ENCODE measurements at places on chromosomes 2 and 18. TPM values are rescaled to one million over a fixed set of nuclear protein-coding genes. Genes with fewer than 3 reads are reported as not detected.

KCNIP3 gene
- 1.7 TPM for total RNA-seq

SOX11 gene
- 2.1 TPM for total RNA-seq

MSGN1 gene
- total RNA-seq = not detected

GRB14 gene
- 0.26 TPM for total RNA-seq

TTL gene
- total RNA-seq = 28.2 TPM

OTX1 gene
- total RNA-seq = 0.17 TPM

- peak; percentile 96 for DNase-seq
Observed at GRCh38 chr2:113894156-113894743, 4.4 kb downstream of the ACTR3 start.

DNA sequence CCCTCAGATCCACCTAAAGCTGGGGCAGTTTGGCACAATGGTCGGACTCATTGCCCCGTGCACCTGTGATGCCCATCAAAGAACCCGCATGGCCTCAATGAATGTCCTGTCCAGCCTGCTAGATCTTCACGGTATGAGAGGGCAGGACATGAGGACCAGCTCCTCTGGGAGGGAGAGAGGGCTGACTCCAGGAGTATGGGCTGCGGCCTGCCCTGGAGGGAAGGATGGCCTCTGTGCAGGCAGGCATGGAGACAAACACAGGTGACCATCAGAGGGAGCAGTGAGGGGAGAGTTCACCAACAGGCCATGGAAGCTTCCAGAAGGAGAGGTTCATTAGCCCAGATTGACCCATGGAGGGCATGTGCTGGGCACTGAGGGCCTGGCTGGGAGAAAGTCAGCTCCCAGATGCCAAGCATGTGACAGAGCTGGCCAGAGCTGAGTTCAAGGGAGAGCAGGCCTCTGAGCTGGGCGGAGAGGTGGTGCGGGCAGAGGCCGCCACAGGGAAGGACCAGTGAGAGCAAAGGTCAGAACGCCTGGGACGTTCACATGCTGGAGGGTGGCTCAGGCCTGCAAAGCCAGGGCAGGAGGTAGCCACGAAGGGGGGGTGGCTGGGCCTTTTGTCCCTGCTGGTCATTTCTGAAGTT is 36.2 kb downstream of the HJURP start:
- DNase-seq = no peak

- DNase-seq = no peak
Observed at GRCh38 chr2:239778042-239778851, 246.9 kb downstream of the NDUFA10 start.

- peak; percentile 82 for DNase-seq
Observed at GRCh38 chr2:98524168-98524567, 79.5 kb downstream of the INPP4A start.

- peak; percentile 26 for DNase-seq
Observed at GRCh38 chr2:69213201-69213600, 173.8 kb downstream of the GFPT1 start.

DNA sequence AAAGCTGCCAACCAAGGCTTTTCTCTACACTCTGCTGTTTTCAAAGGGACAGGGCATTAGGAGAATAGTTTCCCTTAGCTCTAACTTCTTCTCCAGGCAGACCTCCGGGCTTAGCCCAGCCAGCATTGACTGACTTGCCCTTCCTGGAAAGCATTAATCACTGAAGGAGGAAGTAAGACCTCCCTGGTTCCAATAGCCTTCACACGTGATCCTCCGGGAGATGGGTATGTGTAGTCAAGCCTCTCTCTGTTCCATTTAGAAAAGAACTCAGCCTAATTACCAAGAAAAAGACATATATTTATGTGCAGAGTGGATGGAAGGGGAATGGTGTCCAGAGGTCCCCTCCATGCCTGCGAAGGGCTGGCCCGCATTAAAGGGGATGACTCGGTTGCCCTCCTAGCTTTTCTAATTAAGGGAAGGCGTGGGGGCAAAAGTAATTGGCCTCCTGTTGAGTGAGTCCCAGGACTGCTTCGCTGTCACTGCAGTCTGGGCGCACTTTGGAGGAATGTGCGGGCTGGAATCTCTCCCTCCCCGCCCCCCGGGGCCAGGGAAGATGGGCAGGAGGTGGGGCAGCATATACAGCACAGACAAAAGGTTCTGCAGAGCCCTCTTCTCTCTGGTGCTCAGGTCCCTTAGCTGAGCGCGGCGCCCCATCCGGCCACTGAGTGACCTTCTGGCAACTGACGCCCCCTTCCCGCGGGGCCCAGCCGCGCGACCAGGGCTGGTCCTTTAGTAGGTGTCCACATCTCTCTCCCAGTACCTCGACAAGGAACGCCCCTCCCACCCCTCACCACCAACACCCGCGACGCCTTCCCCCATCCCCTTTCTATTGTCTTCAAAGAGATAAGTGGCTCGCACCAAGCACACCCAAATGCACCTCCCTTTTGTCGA is 686.0 kb downstream of the NRXN1 start:
- DNase-seq = no peak

DNA sequence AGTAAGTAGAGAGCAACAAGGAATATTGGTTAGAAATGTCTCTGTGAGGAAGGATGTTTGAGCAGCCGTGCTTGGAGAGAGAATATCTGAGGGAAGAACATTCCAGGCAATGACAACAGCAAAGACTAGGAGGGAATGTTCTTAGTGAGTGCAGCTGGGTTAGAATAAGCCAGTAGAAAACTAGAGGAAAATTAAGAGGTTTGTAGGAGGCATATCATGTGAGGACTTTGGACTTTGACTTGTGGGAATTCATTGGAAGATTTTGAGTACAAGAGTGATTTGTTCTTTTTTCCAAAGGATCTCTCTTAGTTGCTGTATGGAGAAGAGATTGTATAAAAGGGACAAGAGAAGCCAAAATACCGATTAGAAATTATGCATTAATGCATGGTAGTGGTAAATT is 47.2 kb downstream of the PPM1B start:
- DNase-seq = no peak

DNA sequence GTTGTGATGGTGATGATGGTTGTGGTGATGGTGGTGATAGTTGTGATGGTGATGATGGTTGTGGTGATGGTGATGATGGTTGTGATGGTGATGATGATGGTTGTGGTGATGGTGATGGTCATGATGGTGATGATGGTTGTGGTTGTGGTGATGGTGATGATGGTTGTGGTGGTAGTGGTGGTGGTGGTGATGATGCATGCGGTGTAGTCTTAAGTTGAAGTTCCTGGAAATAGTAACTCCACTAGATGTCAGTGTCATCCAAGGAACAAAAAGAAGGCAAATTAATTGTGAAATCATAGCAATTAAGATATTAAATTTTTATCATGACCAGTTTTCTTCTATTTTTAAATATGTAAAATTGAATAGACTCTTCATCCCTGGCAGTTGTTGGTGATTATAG is 309.2 kb downstream of the AGAP1 start:
- DNase-seq = peak; percentile 9

DNA sequence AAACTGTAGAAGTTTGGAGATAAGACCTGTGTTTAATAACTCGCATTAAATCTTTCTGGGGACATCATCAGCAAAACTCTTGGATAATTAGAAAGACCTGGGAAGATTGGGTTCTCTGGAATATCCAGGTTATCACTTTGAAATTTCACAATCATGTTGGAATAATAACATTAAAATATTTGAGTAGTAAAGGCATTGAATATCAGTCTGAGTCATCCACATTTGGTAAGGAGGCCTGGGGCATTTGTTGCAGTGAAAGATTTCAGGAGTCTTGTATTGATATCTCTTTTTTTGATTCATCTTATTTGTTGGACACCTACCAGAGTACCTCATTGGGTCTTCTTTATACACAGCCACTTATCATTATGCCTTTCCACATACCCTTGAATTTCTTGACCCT is 95.9 kb downstream of the EPB41L5 start:
- peak; percentile 39 for DNase-seq

GRCh38 chr2:162342841-162343240 is 1.1 kb upstream of the GCA start:
- no peak for DNase-seq

DNA sequence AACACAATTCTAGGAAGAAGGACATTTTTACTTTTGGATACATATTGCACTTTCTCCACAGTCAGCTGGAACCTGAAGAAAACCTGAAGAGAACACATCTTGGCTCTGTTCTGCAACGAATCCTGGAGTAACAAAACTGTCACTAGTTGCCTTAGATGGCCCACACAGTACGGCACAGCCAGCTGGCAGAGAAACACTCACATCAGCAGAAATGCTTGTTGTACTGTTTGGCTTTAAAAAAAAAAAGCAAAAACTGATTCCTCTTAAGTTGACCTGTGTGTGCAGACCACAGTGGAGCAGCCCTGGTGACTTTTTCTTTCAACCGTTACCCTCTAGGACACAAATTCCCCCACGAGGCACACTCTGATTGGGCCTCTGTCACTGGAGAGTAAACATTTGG is 152.3 kb upstream of the TWIST2 start:
- no peak for DNase-seq

- DNase-seq = no peak
Observed at GRCh38 chr2:237966250-237966564, 607 bp upstream of the UBE2F start.

- DNase-seq = no peak
Observed at GRCh38 chr2:176763851-176764404, 448.7 kb upstream of the HNRNPA3 start.

- DNase-seq = peak; percentile 23
Observed at GRCh38 chr2:212815453-212815852, 276.9 kb upstream of the ERBB4 start.

DNA sequence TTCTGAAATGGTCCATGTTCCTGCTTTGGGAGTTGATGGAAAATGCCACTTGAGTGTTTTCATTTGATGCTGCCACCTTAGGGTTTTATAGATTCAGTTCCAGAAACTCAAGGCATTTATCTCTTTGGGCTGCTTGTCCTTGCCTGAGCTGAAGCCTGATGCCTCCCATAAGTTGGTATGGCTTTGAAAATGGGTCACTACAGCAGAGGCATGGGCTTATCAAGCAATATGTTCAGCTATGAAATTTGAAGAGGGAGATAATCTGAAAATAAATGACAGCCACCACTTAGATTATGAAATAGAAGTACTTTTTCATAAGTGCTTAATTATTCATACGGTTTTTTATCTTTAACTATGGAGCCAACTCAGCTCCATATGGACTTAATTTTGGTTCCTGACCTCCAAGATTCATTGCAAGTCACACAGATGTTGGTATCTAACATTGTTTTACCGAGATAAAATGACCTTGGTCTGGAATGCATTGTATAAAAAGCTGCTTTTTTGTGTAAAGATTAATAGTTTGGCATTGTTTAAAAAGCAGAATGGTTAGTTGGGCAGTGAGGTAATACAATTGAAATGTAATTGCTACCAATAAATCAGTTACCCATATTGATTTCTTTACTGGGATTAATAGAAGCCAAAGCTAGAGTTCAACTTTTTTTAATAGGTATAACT is 4.5 kb downstream of the SLC14A1 start:
- DNase-seq = peak; percentile 89

GRCh38 chr2:173544641-173545363 is 190.1 kb downstream of the CDCA7 start:
- DNase-seq = no peak

Measured in fibroblast of lung (primary cell).